ENCODE measurements at places on chromosomes 6 and 20.
A peak's percentile ranks its signal among the peaks of the same experiment; 100 is the strongest.

DNA sequence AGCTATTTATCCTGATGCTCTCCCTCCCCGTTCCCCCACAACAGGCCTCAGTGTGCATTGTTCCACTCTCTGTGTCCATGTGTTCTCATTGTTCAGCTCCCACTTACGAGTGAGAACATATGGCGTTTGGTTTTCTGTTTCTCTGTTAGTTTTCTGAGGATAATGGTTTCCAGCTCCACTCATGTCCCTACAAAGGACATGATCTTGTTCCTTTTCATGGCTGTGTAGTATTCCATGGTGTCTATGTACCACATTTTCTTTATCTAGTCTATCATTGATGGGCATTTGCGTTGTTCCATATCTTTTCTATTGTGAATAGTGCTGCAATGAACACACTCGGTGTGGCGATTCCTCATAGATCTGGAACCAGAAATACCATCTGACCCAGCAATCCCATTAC is 225.9 kb upstream of the CDH4 start:
- no peak for DNase-seq

DNA sequence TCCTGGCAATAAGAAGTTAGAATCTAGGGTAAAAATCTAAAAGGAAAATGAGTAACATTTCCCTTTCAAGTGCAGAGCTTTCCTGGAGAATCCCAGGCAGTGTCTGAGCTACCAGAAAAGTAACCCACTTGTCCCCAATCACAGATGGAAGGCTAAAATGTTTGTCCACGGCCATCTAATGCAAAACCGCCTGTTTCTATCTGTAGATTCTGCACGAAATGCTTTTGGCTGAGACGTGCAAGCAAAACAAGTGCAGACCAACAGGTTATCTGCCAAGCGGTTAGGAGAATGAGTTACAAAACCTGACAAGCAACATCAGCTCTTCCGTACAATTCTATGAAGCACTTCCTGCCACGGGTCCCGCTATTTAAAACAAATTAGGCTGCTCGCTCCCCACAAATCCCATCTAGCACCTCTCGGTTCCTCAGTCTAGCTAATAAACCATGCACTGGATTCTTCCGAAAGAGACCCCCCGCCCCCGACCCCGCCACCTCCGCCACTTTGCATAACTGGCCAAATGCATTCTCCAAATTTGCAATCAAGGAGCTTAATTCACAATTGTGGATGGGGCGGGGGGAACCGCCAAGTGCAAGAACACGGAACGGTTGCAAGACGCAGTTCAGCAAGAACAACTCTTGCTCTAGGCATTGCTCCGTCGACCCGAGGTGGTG is 1.4 kb downstream of the ELOVL5 start:
- DNase-seq: peak; percentile 56

- no peak for DNase-seq
Measured at GRCh38 chr6:152272486-152272885, 364.7 kb downstream of the SYNE1 start.

DNA sequence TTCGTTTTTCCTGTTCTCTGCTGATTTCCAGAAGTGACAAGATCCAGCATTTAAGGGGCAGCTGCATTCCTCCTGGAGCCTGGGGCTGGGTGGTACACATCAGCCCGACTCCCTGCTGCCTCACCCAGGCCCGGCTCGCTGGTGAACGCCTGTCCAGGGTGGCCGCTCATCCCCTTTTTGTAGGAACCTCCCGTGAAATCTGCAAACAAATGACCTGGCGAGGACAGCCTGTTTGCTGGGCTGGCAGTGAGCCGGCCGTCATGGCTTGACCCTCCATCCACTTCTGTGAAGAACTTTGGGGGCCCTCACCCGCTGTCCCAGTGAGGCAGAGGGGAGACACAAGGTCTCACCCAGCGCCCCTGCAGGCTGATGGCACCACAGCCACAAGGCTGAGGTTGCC is 39.0 kb downstream of the PYGB start:
- DNase-seq: no peak

GRCh38 chr20:14744723-14745122 is 407.3 kb upstream of the FLRT3 start:
- DNase-seq: no peak

- no peak for DNase-seq
Measured at GRCh38 chr6:158042245-158042798, 60.7 kb downstream of the SYNJ2 start.

Data from RPMI8226 (cell line).